Stimulated activated CD4-positive, alpha-beta T cell treated with anti-CD3 and anti-CD28 coated beads, TNF-alpha, amount 100 ng/mL, for 1 hour (primary cell): ENCODE measurements at places on chromosomes 4 and X.

DNA sequence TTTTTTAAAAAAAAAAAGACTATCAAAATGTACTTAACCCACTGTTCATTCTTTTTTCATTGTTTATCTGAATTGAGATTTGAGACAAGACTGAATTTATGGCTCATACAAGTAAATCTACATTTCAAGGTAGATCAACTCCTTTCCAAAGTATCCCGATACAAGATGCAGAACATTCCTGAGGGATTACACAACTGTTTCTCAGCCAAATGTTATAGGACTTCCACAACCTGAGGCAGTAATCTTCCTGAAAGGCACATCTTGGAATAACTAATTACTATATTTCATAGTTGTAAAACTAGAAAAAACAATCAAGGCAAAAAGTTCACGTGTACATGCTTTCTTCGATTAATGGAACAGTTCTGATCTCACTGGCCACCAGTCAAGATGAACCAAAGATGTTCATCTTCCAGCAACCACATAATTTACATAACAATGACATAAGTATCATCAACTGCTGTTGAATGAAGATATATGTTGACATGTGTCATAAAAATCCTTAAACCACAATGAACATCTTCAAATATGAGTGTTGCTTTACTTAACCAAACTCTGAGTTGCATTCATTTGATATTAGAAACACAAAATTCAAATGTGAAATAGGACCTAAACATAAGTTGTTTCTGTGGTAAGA lies 225.2 kb upstream of the DKK2 start:
- DNase-seq, result no peak

GRCh38 chrX:130171446-130172126 lies at the start of gene RAB33A:
RAB33A (plus strand) TSS chrX:130171962; CDS start chrX:130172063, 101 bp downstream.
- DNase-seq, result no peak

- DNase-seq, result no peak
Measured at GRCh38 chrX:31461266-31461665, 389.4 kb upstream of the FTHL17 start.

DNA sequence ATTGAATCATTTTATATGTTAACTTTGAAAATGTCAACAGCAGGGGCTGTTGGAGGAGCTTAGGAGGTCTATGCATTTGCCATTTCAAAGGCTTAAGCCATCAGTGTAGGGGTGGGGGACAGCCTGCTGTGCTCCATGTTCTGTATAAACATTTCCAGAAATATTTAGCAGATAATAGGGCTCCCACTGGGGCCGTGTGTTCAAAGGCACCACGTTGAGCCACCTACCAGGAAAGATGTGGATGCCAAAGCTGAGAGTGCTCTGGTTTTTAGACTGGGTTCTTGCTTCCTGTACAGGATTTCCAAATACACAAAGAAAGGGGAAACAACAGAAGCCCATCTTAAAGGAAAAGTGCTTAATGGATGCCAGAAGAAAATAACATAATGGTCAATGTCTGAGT lies 219.5 kb downstream of the CENPC start:
- DNase-seq, result no peak

DNA sequence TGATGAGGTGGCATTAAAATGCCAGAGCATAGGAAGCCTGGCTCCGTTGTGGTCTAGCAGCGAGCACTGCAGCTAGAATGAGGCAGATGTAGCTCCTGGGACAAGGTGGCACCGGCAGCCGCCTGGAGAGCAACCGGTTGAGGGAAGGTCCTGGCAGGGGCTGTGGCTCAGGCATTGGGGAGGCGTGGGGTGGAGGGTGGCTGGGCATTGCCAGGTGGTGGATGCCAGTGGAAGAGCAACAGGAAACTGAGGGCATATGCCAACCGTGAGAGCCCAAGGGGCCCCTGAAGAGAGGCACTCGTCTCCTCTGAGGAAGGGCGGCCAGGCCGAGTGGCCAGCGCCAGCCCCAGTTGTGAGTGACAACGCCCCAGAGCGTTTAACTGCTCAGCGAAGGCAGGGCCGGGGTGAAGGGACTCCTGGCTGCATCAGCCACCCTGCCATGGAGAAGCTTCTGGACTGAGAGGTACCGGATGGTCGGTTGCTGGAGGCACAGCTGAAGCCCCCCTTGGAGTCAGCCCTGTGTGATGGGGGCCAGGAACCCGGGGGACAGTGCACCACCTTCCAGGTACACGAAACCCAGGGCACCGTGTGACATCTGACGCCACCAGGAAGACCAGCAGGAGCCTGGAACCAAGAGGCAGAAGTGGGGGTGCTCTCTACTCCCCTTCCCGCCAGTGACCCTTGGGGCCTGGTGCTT lies 13.2 kb upstream of the PDE6B start:
- no peak for DNase-seq

- DNase-seq, result no peak
Measured at GRCh38 chr4:16952896-16953630, 54.6 kb upstream of the LDB2 start.

DNA sequence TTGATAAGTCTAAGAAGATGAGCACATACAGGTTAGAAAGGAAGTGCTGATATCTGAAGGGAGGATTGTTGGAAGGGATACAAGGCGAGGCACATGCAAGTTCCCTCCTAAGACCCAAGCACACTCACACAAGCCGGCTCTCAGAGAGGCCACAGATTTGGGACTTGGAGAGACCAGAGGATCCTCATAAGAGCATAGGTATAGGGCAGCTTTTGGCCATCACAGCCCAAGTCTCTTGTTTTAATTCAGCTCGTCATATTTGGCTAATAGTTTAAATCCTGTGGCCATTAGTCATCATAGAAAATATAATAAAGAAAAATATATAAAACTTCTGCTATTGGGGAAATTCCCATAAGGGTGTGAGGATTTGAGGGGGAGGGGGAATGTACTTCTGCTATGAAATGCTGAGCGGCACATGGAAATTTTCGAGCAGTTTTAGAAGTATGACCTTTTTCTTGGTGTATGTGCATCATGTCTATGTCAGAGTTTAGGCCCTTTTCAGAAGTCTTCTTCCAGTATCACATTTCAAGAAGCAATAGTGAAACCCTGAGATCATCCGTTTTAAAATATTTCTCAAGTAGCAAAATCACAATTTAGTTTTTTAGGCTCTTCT lies 97.7 kb downstream of the NFKB1 start:
- DNase-seq, result no peak

GRCh38 chr4:168131196-168131595 lies 38.9 kb downstream of the ANXA10 start:
- no peak for DNase-seq

GRCh38 chr4:85086721-85087120 lies 120.2 kb upstream of the WDFY3 start:
- no peak for DNase-seq

DNA sequence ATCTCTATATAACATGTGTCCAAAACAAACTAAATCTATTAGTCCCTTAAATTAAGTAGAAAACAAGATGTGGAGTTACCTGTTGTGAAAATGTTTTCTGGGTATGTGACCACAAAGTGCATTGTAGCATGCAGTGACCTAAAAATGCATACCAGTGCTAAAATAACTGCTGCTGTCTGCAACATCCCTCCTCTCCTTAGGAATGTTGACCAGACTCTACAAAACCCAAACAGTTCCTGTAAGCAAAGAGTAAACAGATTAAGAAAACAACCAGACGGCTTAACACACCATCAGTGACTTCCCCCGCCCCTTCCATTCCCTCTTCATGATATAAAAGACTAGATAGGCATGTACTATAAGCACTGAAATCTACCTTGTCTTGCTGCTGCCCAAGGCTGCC lies 15.8 kb upstream of the RAB33B start:
- no peak for DNase-seq

- DNase-seq, result no peak
Measured at GRCh38 chr4:137545461-137545861, 13.2 kb upstream of the PCDH18 start.

- DNase-seq, result no peak
Measured at GRCh38 chr4:5954056-5954760, 61.3 kb upstream of the CRMP1 start.

DNA sequence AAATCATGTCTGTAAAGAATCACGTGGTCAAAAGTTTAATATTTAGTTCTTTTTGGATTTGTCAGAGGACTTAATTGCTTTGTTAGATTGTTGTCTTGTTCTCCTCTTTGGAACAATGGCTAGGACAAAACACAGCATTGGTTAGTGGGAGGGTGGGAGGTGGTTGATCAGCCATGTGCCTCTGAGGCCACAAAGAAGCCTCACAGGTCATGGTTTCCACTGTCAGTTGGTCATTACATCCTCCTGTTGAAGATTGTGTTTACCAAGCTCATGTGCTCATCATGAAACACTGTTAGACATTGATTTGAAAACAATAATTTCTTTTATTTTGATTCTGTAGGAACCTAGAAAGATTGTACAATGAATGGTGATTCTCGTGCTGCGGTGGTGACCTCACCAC lies 31.9 kb downstream of the ADD1 start:
- DNase-seq, result no peak

DNA sequence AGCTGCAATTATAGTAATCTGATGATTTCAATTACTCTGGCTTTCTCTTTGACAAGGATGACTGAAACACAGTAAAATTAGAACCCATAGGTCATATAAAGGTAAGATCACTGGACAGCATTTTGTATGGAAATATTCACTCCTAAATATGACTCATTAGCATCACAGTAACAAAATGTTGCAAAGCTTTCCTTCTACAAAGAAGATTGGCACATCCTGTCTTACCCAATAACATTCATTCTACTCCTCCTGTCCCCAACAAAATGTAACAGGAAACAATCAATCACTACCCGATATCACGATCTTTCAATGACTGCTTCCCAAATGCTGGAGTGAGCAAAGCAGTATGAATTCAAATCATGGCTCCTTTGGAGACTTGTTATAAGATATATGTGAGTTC lies 95.3 kb downstream of the FANCB start:
- no peak for DNase-seq

DNA sequence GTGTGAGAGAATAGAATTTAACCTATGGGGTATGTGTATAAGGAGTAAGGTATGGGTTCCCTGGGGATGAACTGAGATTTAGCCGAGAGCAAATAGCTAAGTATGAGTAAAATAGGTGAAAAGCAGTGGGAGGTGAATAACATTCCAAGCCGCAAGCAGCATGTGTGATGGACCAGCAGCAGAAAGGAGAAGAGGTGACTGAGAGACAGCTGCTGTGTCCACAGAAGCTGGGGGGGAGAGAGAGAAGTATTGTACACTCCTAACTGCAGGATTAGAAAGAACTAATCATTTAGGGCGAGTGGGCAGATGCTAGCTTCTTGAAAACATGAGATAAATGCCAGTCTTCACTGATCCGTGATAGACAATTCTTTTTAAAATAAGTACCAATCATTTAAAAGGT lies 296.0 kb downstream of the KLHL4 start:
- DNase-seq, result no peak

- no peak for DNase-seq
Measured at GRCh38 chr4:38315286-38315685, 348.7 kb upstream of the KLF3 start.

DNA sequence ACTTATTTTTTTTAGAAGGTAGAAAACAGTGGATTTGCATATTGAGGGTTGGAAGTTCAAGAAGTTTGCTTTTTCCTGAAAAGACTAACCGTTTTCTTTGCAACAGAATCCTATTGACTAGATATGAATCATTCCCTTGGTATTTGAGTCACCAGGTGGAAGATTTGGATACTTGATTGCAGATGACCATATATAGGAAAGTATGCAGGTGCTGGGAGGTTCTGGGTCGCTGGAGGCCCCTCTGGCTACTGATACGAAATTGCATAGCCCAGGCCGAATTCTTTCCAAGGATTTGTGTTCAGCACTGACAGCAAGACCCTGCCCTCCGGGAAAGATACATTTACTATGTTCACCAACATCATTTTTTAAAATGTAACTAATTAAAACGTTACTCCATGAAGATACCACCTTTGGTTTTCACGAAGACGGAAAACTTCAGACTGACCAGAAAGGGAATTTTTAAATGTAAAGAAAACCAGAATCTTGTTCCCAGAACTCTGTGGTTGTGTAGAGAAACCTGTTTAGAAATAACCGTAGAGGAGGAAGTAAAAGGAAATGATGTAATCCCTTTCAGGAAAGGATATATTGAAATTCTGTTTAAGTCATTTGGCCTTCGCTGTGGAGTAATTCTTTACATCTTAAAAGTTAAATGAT lies 946 bp downstream of the ANXA3 start:
- no peak for DNase-seq

GRCh38 chrX:152823657-152824056 lies 6.9 kb downstream of the CETN2 start:
- DNase-seq, result no peak

GRCh38 chrX:124524852-124525251 lies 178.5 kb downstream of the SH2D1A start:
- DNase-seq, result no peak

- no peak for DNase-seq
Measured at GRCh38 chr4:143554728-143555597, 41.5 kb downstream of the SMARCA5 start.

DNA sequence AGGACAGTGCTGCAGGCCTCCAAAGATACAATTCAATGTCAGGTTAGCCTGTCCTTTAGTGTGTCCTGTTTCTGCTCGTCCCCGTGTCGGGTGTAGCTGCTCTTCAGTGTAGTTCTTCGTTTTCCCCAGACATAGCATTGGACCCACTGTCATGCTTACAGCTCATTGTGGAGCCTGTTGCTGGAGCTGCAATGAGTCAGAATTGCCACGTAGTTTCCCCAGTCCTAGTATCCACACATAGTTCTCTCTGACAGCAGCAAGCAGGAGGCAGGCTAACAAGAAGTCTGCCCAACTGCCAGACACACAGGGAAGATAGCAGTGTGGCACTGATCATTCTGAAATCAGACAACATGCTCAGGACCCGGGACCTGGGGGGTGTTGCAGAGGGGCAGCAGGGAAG lies 49.2 kb downstream of the MOSPD2 start:
- DNase-seq, result no peak

GRCh38 chrX:46256875-46257274 lies 288.3 kb downstream of the ZNF674 start:
- DNase-seq, result no peak

DNA sequence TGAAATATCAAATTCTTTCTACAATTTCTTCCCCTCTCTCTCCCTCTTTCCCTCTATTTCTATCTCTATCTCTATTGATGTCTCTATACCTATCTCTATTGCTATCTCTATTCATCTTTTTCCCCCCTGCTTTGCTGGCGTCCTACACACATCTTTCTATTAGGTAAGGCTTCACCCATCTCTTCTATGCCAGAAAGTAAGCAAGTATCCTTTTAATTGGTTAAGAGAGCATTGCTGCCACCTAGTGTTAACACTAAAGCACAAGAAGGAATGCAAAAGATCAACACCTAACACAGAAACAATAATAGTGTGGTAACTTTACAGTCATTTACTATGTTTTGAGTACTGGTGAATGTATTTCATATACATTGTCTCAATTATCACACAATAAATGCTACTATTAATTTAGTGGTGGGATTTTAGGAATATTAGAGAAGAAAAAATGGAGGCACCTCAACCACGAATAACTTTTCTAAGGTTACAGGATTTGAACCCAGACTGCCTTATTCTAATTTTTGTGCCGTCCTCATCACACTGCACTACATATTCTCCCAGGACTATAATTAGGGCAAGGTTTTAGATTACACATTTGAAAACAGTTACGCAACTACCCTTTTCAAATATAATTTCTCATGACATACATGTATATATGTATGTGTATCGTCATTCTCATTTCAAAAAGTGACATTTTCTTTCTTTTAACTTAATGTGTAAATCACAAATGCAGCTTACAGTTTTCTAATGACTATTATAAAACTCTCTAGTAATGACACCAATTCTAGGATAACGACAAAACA lies 3.7 kb upstream of the C4orf36 start:
- no peak for DNase-seq

GRCh38 chrX:23936180-23936579 lies 28.4 kb downstream of the CXorf58 start:
- DNase-seq, result no peak

- no peak for DNase-seq
Measured at GRCh38 chr4:61446941-61447340, 246.8 kb downstream of the ADGRL3 start.
